ENCODE measurements at places on chromosomes 12 and 14.

DNA sequence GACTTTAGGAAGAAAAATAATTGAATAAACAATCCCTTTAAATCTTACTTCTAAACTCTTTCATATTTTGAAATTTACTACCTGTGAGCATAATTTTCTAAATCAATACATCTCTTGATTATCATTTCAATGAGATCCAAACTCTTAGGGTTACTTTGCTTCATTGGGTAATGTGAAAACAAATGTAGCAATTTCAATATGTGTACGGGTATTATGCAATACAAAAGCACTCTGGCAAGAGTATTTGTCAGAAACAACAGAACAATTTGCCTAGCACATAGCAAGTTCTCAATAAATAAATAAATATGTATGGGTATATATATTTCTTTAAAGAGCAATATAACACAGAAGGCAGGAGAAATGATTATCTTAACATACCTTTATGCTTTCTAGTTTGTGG is 77.1 kb downstream of the PLEKHG7 start:
- no peak for DNase-seq

DNA sequence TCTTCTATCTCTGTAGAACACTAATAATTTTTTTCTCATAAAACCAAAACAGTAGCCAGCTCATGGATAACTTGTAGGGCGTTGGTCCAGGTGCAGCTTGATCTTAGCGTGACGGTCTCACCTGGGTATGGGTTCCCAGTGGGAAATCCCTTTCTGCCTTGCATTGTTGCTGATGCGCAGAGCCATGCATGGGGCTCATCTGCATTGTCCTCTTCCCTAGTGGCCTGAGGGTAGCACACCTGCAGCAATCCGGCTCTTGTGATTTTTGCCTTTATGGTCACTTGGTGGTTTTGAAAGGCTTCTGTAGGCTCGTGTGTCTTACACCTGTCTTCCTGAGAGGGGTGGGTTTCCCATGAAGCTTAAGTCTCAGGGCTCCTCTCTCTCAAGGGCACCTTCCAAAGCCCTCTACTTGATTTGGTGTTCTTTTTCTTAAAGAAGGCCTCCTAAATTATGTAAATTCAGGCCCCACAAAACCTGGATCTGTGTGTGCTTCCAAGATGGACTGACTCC is 130.6 kb downstream of the PRKCH start:
- no peak for DNase-seq

DNA sequence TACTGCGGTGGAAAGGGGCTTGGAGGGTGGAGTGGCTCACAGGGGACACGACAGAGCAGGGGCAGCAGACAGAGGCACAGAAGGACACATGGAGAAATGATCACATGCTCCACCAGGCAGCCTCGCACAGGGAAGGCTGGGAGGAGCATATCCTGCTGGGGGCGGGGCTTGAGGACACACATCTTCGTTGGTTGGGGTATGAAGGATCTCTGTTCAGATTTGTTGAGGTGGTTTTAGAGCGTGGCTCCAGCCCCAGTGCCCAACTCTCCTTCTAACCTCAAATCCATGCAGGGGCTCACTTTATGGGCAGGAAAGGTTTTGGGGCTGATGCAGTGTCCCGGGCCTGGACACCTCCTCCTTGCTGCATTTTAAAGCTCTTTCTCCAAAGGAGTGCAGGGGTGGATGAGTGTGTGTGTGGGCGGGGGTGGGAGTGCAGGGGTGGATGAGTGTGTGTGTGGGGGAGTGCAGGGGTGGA is 733 bp upstream of the P3H3 start:
- no peak for DNase-seq

- no peak for DNase-seq
Measured at GRCh38 chr12:92978607-92979006, 49.5 kb upstream of the EEA1 start.

DNA sequence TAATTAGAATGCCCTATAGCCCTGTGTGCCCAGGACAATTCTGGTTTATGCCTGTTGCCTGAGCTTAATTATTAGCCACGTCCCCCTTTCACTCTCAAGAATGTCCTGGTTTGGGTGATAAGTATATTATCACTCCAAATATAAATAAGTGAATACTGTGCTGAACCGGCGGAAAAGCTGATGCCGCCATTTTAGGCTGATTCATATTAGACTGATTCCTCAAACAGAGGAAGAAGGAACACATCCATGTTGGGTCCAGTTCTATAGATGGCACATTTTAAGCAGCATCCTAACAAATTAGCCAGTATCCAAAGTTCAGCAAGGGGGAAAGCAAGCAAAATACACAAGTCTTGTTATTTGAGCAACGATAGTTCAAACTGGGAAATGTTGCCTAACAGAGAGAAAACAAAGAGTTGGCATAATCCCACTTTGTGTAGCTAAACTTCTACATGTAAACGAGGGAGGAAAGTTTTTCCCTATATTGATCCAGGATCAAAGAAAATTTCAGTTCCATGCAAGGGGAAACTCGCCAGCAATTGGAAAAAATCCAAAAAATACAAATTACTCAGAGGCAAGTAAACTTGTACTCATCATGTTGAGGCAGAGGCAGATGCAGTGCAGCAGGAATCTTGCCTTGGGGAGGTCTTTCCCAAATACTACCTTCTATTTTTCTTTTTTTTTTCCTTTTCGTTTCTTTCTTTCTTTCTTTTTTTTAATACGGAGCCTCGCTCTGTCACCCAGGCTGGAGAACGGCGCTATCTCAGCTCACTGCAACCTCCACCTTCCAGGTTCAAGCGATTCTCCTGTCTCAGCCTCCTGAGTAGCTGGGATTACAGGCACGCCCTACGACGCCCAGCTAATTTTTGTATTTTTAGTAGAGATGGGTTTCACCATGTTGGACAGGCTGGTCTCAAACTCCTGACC is 96.2 kb downstream of the ITPR2 start:
- no peak for DNase-seq

- no peak for DNase-seq
Measured at GRCh38 chr14:101538878-101539277, 22.4 kb upstream of the DIO3 start.

GRCh38 chr12:2893007-2893406 is 2.3 kb downstream of the TULP3 start:
- no peak for DNase-seq

DNA sequence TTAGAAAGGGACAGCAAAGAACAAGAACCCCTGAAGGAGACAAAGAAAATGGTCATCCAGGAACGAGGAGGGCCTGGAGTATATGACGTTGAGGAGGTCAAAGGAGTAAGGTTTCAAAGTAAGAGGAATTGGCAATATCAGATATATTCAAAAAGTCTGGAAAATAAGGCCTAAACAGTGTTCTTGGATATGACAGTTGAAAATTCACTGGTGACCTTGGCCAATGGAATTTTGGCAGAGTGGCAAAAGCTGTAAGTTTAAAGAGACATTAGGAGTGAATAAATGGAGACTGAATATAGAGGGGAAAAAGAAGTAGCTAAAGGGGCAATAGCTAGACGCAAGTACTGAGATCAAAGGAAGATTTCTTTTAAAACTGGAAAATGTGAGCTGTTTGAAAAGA is 4.1 kb upstream of the ACTN1 start:
- DNase-seq, result no peak

- no peak for DNase-seq
Measured at GRCh38 chr12:132129007-132129406, 15.1 kb downstream of the DDX51 start.

DNA sequence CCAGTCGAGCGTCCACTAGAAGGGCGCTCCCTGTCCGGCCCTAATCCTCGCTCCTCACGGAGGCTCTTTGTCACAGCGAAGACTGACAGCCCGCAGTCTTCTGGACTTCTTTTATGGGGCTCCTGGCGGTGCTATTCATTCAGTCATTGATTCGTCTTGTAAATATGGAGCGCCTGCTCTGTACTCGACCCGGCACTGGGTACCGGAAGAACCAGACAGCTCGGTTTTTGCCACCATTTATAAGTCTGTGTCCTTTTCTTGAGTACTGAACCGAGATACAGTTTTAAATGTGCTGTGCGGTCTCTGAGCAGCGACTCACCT is 570 bp downstream of the DMAC2L start:
- no peak for DNase-seq

DNA sequence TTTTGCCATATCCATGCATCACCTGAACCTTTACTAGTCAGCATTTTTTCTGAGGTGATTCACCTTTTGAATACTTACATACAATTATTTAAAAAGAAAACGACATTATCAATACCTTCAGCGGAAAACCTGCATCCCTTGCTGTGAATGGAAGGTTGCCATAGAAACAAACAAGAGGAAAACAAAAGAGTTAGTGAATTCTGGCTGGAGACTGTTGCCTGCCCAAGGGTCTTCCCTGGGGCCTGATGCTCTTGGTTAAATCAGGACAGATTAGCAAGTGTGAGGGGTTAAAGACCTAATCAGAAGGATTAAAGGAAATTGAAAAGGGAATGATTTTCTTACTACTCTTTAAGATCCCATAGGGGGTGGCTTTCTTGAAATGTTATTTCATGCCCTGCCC is 96.0 kb upstream of the WSCD2 start:
- DNase-seq, result no peak

DNA sequence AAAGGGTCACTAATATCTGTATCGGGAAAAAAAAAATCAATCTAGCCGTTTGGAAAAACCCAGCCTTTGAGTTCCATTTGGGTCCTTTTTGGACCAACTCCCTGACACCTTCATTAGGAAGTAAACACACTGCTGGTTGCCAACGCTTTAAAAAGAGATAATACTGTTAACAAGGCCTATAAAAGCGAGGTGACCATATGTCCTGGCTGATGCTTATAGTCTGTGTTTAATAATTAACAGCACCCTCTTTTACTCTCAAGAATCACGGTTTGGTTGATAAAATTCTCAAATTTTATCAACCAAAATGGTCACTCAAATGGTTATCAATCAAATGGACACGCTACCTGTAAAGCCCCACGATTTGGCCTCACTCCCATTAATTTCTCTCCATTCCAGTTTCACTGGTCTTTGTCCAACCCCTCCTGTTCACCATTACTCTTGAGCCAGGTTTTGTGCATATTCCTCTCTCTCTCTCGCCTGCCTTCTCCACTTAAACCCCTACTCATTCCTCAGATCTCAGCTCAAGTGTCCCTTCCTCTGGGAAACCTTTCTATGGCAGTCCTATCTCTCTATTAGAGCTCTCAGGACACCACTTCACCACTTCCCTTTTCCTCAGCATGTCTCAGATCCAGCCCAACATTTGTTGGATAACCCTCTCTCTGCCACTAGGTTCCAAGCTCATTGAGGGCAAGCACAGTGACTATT is 9.5 kb downstream of the BTG1 start:
- DNase-seq, result no peak

DNA sequence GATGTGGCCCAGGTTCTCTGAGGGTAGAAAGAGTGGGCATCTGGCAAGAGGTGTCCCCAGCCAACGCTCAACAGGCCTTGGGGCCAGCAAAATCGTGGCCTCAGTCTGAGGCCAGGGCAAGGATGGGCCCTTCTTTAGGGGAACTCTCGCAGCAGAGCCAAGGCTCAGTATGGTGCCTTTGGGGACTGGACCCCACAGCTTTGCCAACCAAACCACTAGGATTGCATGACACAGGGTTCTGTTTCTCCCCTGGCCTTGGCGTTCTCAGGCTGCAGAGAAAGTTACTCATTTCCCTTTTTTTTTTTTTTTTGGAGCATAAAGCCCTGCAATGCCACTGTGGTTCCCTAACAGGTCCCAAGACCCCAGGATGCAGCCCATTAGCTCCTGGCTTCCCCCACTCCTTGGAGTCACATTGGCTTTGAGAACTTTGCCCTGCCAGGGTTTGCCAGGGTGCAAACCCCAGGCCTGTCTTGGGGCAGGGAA is 100.6 kb downstream of the LGMN start:
- DNase-seq, result no peak

DNA sequence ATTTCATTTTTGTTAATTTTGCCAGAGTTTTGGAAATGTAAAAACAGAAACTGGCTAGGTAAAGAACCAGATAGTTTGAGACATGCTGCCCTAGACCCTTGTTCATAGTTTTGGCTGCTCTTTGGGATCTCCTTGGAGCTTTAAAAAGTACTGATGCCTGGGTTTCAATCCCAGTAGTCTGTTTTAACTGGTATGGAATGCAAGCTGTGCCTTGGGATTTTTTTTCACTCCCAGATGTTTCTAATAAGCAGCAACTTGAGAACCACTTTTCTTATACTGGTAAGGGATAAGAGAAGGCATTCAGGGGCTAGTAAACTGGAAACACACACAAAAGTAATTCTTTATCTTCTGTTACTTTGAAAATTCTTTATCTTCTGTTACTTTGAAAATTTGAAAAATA is 18.8 kb downstream of the SLC35F4 start:
- no peak for DNase-seq

DNA sequence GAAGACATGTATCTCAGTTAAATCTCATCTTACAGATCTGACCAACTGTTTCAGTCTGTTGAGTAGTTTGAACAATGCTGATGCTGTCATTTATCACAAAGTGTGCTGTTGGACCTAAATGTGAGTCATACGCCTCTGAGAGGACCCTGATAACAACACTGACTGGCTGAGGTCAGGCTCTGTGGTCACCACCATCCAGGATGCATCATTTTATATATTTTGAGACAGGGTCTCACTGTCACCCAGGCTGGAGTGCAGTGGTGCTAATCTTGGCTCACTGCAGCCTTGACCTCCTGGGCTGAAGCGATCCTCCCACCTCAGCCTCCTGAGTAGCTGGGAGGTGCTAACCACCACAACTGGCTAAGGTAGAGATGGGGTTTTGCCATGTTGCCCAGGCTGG is 181.0 kb upstream of the RGS6 start:
- DNase-seq, result no peak

DNA sequence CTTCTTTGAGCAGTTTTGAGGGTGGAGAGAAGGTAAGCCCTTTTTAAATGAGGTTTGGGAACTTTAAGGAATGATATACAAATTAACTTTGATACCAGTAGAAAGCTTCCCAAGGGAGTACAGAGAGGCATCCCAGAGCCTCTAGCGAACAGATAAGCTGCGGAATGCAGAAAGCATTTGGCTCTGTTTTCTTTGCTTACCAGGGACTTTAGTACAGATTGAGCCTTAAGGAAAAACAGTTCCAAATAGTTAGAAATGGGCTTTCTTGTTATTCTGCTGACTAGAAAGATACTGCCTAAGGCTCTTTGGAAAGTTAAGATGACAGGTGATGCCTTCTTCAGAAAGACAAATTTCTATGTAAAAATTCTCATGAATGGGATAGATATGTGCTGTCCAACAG is 261.7 kb upstream of the FOXN3 start:
- no peak for DNase-seq

DNA sequence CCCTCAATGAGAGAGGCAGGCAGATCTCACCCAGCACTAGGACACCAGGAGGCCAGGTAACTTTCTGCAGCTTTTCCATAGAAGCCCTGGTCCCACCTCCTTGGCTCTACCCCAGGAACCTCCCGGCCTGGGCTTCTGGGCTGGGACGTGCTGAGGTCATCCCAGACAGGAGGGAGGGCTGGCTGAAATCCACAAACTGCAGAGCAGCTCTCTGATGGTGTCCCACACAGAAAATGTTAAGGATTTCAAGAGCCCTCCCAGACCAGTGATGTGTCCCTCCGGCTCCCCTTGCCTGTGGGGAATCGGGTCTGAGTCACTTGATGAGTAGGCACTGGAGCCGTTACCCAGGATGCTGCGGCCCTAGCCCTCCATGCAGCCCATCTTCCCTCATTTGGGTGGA is 124.1 kb downstream of the ESRRB start:
- DNase-seq, result no peak

All from iPS DF 19.7 (cell line).